Activated T-helper 17 cell treated with anti-CD3 and anti-CD28 coated beads, Interleukin-2, amount 50 U/mL, for 72 hours (primary cell): ENCODE measurements at places on chromosomes 6 and 20.
A peak's percentile ranks its signal among the peaks of the same experiment; 100 is the strongest.

DNA sequence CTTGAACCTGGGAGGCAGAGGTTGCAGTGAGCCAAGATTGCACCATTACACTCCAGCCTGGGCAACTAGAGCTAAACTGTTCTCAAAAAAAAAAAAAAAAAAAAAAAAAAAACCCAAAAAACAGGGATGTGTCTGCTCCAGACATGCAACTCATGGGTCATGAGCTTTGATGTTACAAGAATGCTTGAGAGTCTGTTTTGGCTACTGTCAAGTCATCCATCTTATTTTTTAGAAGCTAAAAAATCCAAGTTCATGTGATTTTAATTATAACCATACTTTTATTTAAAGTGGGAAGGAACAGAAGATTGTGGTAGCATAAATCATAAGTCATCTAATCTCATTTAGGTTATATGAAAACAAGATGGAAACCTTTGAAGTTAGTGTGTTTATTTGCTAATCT lies 120.6 kb downstream of the PDE7B start:
- ATAC-seq: no peak

GRCh38 chr6:125718109-125718508 lies 31.3 kb upstream of the HEY2 start:
- no peak for ATAC-seq

- no peak for ATAC-seq
These were observed 366.4 kb downstream of the PAX1 start for GRCh38 chr20:22071841-22072240.

- ATAC-seq: no peak
These were observed 60.6 kb downstream of the BTBD9 start for GRCh38 chr6:38579010-38579628.

DNA sequence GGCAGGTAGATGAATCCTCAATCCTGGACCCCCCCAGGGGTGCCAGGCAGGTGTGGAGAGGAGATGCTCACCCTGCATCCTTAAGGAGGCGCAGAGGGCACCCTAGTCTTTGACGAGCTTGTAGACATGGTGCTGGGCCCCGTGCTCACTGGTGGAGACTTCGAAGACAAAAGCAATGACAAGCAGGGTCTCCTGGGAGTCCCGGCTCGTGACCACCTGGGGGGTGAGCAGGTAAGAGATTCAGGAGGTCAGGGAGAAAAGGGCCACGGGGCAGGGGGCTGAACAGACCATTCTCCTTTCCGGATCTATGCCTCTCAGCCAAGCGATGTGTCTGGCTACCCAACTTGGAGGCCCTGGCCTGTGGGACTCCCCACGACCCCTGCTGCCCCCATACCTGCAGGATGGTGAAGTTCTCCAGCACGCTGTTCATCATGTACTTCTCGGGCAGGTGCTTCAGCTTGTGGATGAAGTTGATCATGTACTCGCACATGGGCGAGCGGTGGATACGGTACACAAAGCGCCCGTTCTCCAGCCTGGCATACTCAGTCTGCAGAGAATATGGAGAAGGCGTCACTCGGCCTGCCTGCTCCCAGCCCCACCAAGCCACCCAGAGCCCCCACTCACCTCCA lies 6.9 kb downstream of the RPL10A start:
- no peak for ATAC-seq

DNA sequence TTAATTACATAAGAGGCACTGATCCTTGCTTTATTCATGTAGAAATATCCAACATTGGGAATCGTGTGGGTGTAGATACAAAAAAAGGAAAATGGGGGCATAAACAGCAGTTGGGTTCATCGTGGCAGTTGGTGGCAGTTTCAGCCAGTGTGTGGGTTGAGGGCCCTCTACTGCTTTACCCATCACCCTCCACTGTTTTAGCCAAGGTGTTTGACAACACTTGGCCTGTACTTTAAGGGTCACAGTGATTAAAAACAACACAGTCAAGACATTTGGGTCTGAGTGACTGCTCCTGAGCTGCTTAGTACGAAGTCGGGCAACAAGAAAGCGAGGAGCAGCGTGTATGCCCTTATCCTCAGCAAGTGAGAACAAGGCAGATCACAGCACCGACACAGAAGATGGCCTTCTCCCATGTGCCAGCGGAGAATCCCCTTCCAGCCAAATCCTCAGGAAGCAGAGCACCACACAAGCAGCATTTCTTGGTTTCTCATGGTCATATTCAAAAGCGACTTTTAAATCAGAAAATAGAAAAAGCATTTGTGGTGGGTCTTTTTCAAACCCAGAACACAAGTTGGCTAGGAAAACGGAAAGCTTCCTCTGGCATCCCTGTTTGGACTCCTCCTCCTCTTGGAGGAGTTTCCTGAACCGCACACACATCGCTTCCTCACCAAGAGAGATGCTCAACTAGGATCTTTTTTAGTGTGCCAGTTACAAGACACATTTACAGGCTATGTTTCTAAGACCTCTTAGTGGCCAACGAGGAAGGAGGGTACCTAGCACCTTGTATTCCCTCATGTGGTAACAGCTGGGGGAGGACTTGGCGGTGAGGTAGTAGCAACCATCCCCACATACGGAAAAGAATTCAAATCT lies 23.5 kb downstream of the EIF2S2 start:
- ATAC-seq: peak; percentile 18
